ENCODE measurements at places on chromosomes 7 and 10. TPM values are rescaled to one million over a fixed set of nuclear protein-coding genes. Genes with fewer than 3 reads are reported as not detected.

GRCh38 chr7:132910657-132911056, 171.2 kb downstream of the CHCHD3 start:
- no peak overlapping the region for H3K27ac ChIP-seq
- DNase-seq = no peak
- no peaks in the 10 kb centered on the region for H3K36me3 ChIP-seq
- H3K4me3 ChIP-seq = no peak overlapping the region
- no peaks in the 10 kb centered on the region for H3K4me1 ChIP-seq

- H3K4me1 ChIP-seq = no peaks in the 10 kb centered on the region
- H3K4me3 ChIP-seq = no peak overlapping the region
- H3K27ac ChIP-seq = no peak overlapping the region
Observed at GRCh38 chr7:137915266-137915665, 68.5 kb upstream of the DGKI start.

- DNase-seq = no peak
- H3K4me1 ChIP-seq = no peaks in the 10 kb centered on the region
- H3K27me3 ChIP-seq = 0 out of 2 replicates have a peak, but pooled peaks cover 4% of the 10 kb centered on the region
Observed at GRCh38 chr7:158992759-158993158, 136.4 kb downstream of the DYNC2I1 start.

DNA sequence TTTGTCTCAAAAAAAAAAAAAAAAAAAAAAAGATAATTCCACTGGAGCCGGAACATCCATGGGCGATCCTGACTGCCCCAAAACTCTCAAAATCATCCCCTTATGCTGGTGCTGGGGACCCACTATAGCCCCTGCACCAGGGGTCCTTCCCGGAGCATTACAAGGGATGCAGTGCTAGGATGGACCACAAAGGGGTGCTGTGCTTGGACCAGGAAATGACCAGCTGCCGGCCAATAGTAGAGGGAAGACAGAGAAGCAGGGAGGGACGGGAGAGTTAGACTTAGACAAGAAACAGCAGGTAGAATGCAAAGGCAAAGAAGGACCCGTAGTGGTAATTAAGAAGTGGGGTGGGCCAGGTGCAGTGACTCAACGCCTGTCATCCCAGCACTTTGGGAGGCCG, 40.5 kb downstream of the RCC1L start:
- DNase-seq = no peak
- H3K36me3 ChIP-seq = no peaks in the 10 kb centered on the region
- H3K4me3 ChIP-seq = no peak overlapping the region
- no peaks in the 10 kb centered on the region for H3K27me3 ChIP-seq
- H3K27ac ChIP-seq = no peak overlapping the region

GRCh38 chr7:93013446-93014061, 104.2 kb downstream of the SAMD9 start:
- no peaks in the 10 kb centered on the region for H3K4me1 ChIP-seq
- no peak overlapping the region for H3K27ac ChIP-seq
- no peaks in the 10 kb centered on the region for H3K36me3 ChIP-seq
- H3K27me3 ChIP-seq = no peaks in the 10 kb centered on the region
- no peak for DNase-seq
- no peak overlapping the region for H3K4me3 ChIP-seq

DNA sequence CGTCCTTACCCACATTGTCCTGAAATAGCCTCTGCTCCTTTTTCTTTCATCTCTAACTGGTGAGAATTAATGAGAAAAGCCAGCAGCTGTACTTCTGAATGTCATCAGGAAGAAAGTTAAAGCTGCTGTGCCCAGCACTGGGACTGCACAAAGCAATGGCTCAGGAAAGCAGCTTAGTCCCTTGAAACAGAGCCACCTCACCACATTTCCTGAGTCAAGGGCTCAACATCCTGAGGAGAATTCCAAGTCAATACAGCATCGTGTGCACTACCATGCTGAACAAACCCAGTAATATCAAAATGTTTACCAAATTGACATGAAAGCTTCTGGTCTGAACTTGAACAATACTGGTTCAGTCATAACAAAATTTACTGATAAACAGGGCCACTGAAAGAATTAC, 140.1 kb downstream of the KMT2E start:
- H3K4me3 ChIP-seq = no peak overlapping the region
- no peak for DNase-seq
- H3K4me1 ChIP-seq = peaks cover 14% of the 10 kb centered on the region
- H3K27me3 ChIP-seq = no peaks in the 10 kb centered on the region
- H3K36me3 ChIP-seq = no peaks in the 10 kb centered on the region
- H3K27ac ChIP-seq = no peak overlapping the region

- no peak for DNase-seq
- no peaks in the 10 kb centered on the region for H3K36me3 ChIP-seq
- no peaks in the 10 kb centered on the region for H3K4me1 ChIP-seq
Observed at GRCh38 chr10:91343010-91343409, 67.1 kb upstream of the HECTD2 start.

DNA sequence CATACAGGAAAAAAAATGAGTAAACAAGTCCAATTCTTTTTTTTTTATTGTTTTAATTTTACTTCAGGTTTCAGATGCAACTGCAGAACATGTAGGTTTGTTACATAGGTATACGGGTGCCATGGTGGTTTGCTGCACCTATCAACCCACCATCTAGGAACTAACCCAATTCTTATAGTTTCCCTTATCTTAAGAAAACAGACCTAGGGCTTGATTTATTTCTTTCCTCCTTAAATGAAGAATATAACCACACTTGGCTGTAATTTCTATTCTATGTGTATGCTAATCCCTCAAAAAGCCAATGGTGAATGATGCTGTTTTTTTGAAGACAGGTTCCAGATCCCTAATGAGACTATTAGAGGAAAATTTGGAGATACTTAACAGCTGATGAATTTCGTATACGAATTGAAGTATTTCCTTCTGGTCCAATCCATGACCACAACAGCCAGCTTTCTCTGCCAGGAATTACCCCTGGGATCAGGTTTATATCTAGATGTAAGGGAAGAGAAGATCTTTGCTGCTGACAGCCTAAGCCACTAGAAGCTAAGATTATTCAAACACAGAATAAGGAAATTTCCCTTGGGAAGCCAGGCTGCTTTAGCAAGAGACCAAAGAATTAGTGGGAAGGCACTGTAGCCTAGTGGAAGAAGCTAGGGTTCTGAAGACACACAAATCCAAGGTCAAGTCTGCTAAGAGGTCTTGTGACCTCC, 115.8 kb downstream of the INHBA start:
- H3K36me3 ChIP-seq = no peaks in the 10 kb centered on the region
- H3K27ac ChIP-seq = no peak overlapping the region
- no peaks in the 10 kb centered on the region for H3K4me1 ChIP-seq
- no peaks in the 10 kb centered on the region for H3K27me3 ChIP-seq
- DNase-seq = no peak

GRCh38 chr10:76942628-76943416, 694.8 kb downstream of the KCNMA1 start:
- H3K27me3 ChIP-seq = peaks cover 36% of the 10 kb centered on the region
- H3K4me1 ChIP-seq = no peaks in the 10 kb centered on the region
- no peak overlapping the region for H3K27ac ChIP-seq
- H3K36me3 ChIP-seq = no peaks in the 10 kb centered on the region

DNA sequence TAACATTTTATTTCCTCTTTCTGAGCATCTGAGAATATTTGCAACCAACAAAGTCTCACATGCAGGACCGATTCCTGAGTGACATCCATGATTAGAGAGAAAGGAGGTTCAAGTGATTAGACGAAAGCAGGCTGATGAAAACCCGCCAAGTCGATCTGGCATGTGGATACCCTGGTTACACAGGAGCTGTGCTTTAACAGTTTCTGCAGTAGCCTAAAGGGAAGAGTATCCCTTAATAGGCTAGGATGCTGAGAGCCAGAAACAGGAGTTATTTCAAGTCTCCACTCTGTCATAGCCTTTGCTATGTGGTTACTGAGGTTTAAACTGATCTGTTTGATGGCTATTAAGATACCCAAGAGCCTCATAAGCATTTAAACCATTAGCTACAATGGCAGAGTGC, 82.5 kb downstream of the PRKCQ start:
- H3K27me3 ChIP-seq = peaks cover 49% of the 10 kb centered on the region
- no peak for DNase-seq
- no peak overlapping the region for H3K27ac ChIP-seq
- no peak overlapping the region for H3K4me3 ChIP-seq
- no peaks in the 10 kb centered on the region for H3K36me3 ChIP-seq
- H3K4me1 ChIP-seq = no peaks in the 10 kb centered on the region

GRCh38 chr7:40723829-40724228, 589.0 kb downstream of the SUGCT start:
- DNase-seq = no peak
- no peak overlapping the region for H3K4me3 ChIP-seq
- H3K27me3 ChIP-seq = peaks cover 3% of the 10 kb centered on the region
- H3K27ac ChIP-seq = no peak overlapping the region
- H3K4me1 ChIP-seq = no peaks in the 10 kb centered on the region
- H3K36me3 ChIP-seq = no peaks in the 10 kb centered on the region

DNA sequence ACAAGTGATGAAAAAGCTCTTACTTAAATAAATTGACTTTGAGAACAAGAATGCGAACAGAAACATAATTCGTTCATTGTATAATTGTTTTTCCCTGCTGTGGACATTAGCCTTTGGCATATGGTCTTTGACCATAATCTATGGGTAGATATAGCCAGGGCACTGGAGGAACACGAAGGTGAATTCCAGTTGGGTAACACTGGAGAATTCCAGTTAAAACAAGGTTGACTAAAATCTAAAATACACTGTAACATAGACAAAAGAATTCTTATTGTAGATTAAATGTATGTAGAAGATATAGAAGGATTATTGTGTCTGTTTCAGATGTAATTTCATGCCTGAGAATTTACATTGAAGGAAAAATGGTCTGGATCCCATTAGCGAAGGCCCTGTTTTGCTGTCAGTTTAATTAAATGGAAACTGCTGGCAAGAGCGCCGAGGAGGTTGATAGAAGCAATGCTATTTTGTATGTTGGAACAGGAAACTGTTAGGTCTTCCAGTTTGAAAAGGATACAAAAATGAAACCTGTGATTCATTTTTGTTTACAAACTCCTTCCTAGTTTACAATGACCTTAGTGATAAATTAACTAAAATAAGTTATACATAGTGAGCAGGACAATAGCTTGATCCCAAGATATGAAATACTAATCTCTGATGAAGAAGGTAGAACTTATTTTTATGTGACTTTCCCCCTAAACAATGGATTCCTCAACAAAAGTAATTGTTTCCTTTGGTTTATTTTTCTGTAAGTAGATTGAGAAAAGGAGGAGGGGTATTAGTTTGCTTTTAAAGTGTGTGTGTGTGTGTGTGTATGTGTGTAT, 68.9 kb downstream of the ARID5B start:
- H3K4me3 ChIP-seq = no peak overlapping the region
- no peak for DNase-seq
- no peaks in the 10 kb centered on the region for H3K36me3 ChIP-seq
- no peaks in the 10 kb centered on the region for H3K27me3 ChIP-seq
- H3K27ac ChIP-seq = no peak overlapping the region
- peaks cover 2% of the 10 kb centered on the region for H3K4me1 ChIP-seq

DNA sequence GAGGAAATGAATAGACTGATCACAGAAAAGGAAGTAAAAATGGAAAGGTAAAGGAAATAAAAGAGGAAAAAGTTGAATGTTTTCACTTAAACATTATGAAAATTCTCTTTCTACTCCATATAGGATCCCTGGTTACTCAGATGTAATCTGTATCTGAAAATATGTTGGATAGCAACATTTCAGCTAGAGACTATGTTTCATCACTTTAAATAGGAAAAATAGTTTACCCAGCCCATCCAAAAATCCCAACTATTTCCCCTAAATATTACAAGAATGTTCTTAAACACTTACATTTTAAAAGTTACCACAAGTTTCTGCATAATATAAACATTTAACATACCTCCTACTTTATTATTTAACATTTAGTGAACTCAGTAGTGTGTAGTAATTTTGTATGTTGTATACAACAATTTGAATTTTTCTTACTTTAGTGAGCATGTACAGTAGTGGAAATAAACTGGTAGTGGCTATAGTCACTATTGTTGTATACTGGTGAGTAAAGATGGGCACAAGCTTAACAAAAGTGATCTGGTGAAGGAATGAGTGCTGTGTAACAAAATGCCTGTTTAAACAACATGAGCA, 27.1 kb downstream of the SLF2 start:
- no peak overlapping the region for H3K4me3 ChIP-seq
- H3K27ac ChIP-seq = no peak overlapping the region
- DNase-seq = no peak

- no peaks in the 10 kb centered on the region for H3K27me3 ChIP-seq
- no peak overlapping the region for H3K27ac ChIP-seq
- no peak for DNase-seq
- H3K4me1 ChIP-seq = peaks cover 4% of the 10 kb centered on the region
Observed at GRCh38 chr10:99793819-99794218, 11.4 kb downstream of the ABCC2 start.

DNA sequence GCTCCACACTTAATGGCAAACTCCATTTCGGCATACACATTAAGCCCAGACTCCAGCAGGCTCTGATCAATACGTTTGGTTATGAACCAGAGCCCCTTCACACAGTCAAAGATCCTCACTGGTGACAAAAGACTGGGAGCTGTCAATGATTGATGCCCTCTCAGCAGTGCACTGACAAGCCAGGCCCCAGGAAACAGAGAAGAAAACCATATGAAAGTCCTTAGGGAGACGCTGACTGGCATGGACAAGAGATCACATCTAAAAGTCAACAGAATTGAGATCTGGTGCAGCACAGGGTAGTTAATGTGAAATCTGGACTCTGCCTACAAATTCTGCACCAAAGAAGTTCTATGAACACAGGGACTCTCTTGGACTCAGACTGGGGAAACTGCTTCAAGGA, 600.9 kb upstream of the NRP1 start:
- no peak overlapping the region for H3K27ac ChIP-seq
- H3K36me3 ChIP-seq = no peaks in the 10 kb centered on the region
- H3K27me3 ChIP-seq = no peaks in the 10 kb centered on the region

GRCh38 chr10:88531392-88532052, 51.6 kb downstream of the RNLS start:
- H3K27ac ChIP-seq = no peak overlapping the region
- H3K4me1 ChIP-seq = no peaks in the 10 kb centered on the region
- H3K27me3 ChIP-seq = no peaks in the 10 kb centered on the region

DNA sequence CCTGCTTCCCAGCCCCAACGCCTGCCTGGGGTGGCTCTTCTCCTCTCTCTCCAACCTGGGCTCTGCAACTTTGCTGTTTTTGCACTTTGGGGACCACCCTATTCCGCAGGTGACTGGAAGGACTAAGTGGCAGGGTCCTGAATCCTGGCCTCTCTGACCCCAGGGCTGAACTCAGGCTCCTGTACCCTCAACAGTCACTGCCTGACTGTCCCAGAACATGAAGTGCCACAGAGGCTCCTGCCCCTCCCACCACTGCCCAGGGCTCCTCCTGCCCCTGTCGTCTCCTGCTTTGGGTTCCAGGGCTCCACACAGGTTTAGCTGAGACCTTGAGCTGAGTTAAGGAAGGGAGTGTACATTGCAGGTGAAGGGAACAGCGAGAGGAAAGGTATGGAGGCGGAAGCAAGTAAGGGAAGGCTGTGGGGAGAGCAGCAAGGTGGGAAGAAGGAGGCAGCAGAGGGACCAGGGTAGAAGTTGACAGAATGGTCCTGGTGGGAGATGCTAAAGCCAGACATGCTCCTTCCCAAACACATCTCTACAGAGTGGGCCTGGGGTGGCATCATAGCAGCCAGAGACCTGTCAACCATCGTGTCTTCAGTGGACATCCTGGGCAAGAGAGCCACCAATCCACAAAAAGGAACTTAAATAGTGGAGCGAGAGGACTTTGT, 5.7 kb upstream of the GRID1 start:
- no peaks in the 10 kb centered on the region for H3K36me3 ChIP-seq
- no peaks in the 10 kb centered on the region for H3K27me3 ChIP-seq
- H3K4me1 ChIP-seq = peaks cover 2% of the 10 kb centered on the region
- no peak overlapping the region for H3K27ac ChIP-seq
- no peak overlapping the region for H3K4me3 ChIP-seq

ACTR3C gene
- 2.0 TPM for total RNA-seq

GAD2 gene
- not detected for total RNA-seq

ANKRD61 gene
- total RNA-seq = 0.17 TPM

EGR2 gene
- total RNA-seq = 2.3 TPM

CDNF gene
- 1.1 TPM for total RNA-seq

AEBP1 gene
- total RNA-seq = 0.49 TPM

ASB10 gene
- total RNA-seq = not detected

ZFAND2A gene
- total RNA-seq = 19.1 TPM

ADO gene
- total RNA-seq = 26.2 TPM

WEE2 gene
- total RNA-seq = not detected
